ENCODE measurements at places on chromosomes 12 and 14.

DNA sequence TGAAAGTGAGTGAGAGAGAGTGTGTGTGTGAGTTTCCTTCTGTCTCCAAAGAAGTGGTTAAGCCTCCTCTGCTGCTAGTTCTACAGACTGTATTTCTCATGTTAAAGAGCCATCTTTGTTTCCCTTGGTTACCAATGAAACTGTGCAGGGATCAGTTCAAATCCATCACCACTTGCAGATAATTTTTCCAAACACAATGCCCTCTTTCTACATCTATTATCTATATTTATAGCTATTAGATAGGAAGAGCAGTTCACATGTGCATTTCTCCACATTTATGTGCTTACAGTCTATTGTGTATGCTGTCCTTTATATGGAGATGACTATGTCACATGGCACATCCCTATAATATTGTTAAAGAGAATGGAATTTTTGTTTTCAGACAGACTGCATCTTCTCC, 2.2 kb upstream of the DAAM1 start:
- no peak for DNase-seq

DNA sequence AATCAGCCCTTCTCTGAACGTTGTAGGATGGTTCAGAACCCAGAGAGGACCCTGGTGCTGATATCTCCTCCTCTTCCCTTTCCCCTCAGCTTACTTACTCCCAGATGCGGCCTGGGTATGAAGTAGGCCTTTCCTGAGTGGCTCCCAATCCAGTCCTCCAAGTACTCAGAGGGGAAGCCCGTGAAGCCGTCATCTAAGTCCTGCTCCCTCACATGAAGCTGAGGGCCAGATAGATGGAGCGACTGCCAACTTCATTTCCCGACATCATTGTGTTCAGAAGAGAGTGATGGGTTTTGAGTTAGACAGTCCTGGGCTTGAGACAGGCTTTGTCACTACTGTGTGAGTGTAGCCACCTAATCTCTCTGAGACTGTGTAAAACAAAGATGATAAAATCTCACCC, 2.7 kb downstream of the APOLD1 start:
- no peak for DNase-seq

- DNase-seq, result no peak
Measured at GRCh38 chr14:96519970-96520369, 17.8 kb downstream of the PAPOLA start.

DNA sequence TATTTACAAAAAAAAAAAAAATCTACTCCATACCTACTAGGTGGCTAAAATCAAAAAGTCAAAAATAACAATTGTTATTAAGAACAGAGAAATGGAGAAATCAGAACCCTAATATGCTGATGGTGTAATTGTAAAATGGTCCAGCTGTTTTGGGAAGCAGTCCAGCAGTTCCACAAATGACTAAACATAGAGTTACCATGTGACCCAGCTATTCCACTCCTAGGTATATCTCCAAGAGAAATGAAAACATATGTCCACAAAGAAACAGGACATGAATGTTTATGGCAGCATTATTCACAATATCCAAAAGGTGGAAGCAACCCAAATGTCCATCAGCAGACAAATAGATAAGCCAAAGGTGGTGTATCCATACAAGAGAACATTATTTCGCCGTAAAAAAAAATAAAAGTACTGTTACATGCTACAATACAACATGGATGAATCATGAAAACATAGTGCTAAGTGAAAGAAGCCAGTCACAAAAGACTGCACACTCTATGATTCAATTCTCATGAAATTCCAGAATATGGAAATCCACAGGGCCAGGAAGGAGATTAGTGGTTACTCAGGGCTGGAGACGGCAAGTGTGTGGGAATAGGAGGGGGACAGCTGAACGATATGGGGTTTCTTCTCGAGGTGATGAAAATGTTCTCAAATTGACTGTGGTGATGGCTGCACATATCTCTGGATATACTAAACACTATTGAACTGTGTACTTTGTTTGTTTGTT, 9.1 kb upstream of the DPF3 start:
- no peak for DNase-seq

GRCh38 chr12:94429633-94430032, 30.0 kb downstream of the CEP83 start:
- DNase-seq, result peak; percentile 64

DNA sequence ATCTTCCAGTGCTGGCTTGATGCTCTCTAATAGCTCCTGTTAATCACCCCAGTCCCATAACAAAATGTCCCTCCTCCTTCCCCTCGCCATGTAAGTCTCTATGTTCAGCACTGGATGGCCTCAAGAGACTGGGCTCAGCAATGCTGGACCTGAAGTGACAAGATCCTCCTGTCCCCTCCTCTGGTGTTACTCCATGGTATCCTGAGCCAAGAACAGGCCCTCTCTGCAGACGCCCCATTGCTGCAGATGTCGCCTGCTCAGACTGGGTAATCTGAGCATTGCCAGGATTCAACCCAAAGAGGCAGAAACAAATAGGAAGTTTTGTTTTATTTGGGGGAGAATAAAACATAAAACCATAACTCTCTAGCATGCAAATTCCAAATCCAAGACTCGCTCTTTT, 149.7 kb downstream of the NTF3 start:
- DNase-seq, result no peak

- no peak for DNase-seq
Measured at GRCh38 chr14:56057767-56058166, 60.4 kb upstream of the PELI2 start.

GRCh38 chr12:90572778-90573177, 382.2 kb downstream of the CCER1 start:
- DNase-seq, result no peak

- no peak for DNase-seq
Measured at GRCh38 chr14:97776890-97777558, 979.8 kb downstream of the VRK1 start.

- DNase-seq, result no peak
Measured at GRCh38 chr14:32460267-32460666, 131.2 kb downstream of the AKAP6 start.

GRCh38 chr12:103955811-103956508, 9.7 kb upstream of the TDG start:
- no peak for DNase-seq

GRCh38 chr14:76780360-76780759, 19.1 kb downstream of the VASH1 start:
- no peak for DNase-seq

DNA sequence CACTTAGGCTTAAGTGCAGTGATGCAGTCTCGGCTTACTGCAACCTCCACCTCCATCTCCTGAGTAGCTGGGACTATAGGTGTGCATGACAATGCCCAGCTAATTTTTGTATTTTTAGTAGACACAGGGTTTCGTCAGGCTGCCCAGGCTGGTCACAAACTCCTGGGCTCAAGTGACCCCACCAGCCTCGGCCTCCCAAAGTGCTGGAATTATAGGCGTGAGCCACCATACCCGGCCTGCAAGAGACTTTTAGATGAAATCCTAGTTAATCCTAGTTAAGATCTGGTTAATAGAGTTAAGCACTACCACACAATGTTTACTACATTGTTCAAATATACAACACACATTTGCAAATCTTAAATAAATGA, 196.5 kb upstream of the AMIGO2 start:
- no peak for DNase-seq

DNA sequence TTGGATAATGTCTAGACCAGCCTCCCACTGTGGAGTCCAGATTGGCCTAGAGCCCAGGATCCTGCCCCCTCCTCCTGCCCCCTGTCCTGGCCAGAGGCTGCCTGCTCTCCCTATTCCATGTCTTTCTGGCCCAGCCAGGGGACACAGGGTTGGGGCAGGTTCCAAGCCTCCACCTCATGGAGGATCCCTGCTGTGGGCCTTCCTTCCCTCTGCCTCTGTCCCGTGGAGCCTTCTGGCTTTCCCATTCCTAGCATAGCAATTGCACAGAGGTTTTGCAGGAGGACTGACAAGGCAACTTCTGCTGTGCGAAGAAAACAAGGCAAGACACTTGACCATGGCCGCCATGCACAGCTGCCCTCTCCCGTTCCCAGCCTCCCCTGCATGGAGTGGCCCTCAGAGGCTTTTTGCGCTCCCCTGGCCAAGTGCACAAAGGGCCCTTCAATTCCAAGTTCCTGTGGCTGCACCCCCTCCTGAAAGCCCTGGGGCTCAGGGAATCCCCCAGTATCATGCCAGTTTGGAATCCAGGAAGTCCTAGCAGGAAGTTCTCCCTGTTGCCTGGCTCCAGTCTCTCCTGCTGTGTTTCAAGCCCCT, 42.1 kb downstream of the KRT80 start:
- no peak for DNase-seq

- DNase-seq, result no peak
Measured at GRCh38 chr12:43816168-43816567, 10.1 kb upstream of the TWF1 start.

GRCh38 chr12:92729773-92730305, 27.1 kb downstream of the PLEKHG7 start:
- DNase-seq, result no peak

DNA sequence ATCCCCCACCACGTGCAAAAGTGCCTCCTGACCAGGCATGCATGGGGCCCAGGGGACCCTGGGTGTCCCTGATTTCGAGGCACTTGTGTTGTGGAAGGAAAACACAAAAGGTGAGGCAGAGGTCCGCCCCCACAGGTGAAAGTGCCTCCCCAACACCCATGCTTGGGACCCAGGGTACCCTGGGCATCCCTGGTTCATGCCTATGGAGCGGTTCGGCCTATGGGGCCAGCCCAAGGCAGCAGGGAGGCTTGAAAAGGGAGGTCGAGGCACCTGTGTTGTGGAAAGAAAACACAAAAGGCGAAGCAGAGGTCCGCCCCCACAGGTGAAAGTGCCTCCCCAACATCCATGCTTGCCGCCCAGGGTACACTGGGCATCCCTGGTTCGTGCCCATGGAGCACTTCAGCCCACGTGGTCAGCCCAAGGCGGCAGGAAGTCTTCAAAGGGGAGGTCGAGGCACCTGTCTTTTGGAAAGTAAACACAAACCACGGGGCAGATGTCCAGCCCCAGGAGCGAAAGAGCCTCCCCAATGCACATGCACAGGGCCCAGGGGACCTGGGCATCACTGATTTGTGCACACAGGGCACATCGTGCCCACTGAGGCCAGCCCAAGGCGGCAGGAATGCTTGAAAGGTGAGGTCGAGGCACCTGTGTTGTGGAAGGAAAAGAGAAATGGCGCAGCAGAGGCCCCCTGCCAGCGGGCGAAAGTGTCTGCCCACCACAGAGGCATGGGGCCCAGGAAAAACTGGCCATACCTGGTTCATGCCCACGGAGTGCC, 375.5 kb downstream of the ALG10 start:
- no peak for DNase-seq

GRCh38 chr12:46773586-46774321, 52.0 kb downstream of the SLC38A4 start:
- DNase-seq, result peak; percentile 13

DNA sequence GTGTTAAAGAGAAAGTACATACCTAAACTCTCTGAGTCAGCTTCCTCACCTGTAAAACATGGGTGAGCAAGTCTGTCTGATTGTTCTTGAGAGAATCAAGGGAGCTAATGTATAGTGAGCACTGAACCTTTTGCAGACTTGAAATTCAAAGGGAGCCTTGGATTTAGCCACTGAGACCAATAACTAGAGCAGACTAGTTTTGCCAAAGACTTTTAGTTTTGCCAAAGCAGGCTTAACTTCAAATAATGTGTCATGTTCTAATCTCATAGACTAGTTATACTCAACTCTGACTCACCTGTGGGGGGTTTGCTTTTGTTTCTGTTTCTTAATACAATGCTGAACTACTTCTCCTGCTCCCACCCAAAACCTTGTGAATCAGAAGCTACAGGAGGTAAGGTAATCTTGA, 123.7 kb downstream of the SLC25A21 start:
- DNase-seq, result no peak

DNA sequence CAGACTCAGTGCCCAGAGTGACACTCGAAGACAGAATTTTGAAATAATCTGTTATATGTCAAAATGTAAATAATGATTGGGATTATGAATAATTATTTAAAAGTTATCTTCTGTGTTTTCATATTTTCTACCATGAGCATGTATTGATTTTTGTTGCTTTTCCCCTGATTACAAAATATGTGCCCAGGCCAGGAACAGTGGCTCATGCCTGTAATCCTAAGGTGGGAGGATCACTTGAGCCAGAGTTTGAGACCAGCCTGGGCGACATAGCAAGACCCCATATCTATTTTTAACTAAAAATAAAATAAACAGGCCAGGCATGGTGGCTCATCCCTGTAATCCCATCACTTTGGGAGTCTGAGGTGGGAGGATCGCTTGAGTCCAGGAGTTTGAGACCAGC, 13.5 kb downstream of the PSMA6 start:
- no peak for DNase-seq

GRCh38 chr12:44155358-44155757, 319.5 kb downstream of the TMEM117 start:
- DNase-seq, result no peak

GRCh38 chr14:23206422-23207145, 23.1 kb upstream of the SLC7A8 start:
- DNase-seq, result no peak

DNA sequence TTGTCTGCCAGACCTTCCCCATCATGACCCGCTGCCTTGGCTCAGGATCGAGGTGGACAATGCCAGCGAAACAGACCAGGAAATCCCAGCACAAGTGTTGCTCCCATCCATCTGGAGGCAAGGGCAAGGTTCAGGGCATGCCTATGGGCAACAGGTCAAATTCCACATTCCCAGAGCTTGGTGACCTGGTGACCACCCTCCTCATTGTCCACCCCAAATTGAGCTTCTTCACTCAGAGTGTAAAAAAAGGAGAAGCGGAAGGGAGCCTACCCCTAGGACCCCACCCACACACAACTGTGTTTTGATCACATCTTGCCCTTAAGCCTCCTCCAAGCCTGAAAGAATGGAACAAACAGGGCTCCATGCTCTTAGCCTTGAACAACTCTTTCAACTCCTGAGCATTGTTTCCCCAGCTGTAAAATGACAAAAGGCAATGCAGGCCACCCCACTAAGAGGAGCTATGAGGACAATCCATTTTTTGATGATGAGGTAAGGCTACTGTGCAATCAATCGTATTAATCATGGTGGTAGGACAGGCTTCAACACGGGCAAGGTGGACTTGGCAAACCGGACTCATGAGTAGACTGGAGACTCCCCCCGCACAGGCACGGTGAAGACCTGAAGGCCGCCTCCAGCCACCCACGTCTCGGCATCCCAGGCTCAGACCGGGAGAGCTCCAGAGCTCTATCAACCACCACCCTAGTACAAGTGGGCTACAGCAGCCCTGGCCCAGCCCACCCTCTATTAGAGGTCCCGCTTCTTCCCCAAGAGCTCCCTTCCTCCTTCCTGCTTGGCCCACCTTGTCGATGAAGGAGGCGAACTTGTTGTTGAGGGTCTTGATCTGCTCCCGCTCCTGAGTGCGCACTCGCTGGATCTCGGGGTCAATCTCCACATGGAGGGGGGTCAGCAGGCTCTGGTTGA, 866 bp downstream of the KRT79 start:
- DNase-seq, result no peak

- DNase-seq, result no peak
Measured at GRCh38 chr14:74510959-74511409, 17.4 kb downstream of the ISCA2 start.

- DNase-seq, result no peak
Measured at GRCh38 chr12:17778242-17778641, 311.8 kb downstream of the RERGL start.

GRCh38 chr12:25324861-25325260, 74.1 kb upstream of the KRAS start:
- no peak for DNase-seq

GRCh38 chr12:3572560-3572959, 81.6 kb downstream of the PRMT8 start:
- DNase-seq, result no peak
